Mononuclear cell (primary cell): ENCODE measurements at places on chromosomes 2 and 18. TPM values are rescaled to one million over a fixed set of nuclear protein-coding genes. Genes with fewer than 3 reads are reported as not detected.

Gene SELENOI
- 27.3 TPM for total RNA-seq

Gene CWC22
- total RNA-seq = 12.7 TPM

Gene REG1A
- 0.31 TPM for total RNA-seq

Gene CTLA4
- 38.5 TPM for total RNA-seq

Gene UBE2E3
- 28.9 TPM for total RNA-seq

Gene RTP5
- total RNA-seq = 0.21 TPM

Gene OTX1
- not detected for total RNA-seq

Gene INHA
- not detected for total RNA-seq

Gene HSBP1L1
- 18.6 TPM for total RNA-seq

Gene XPO1
- total RNA-seq = 111 TPM

Gene NLRC4
- total RNA-seq = 3.0 TPM

Gene PID1
- total RNA-seq = 8.4 TPM

Gene TRIM43
- not detected for total RNA-seq

Gene RAPGEF4
- 2.4 TPM for total RNA-seq

Gene SCN9A
- total RNA-seq = 0.63 TPM

Gene B3GNT2
- 64.8 TPM for total RNA-seq

Gene RAB6C
- total RNA-seq = 0.10 TPM

Gene TMEM198
- not detected for total RNA-seq

Gene NT5DC4
- not detected for total RNA-seq

Gene CDK5R2
- total RNA-seq = not detected

Gene MYCN
- 0.10 TPM for total RNA-seq

Gene GKN2
- total RNA-seq = not detected

Gene RUFY4
- 1.0 TPM for total RNA-seq

Gene GCKR
- not detected for total RNA-seq

Gene SRSF7
- total RNA-seq = 244 TPM

Gene NOL4
- total RNA-seq = not detected

Gene SPAG16
- 9.8 TPM for total RNA-seq

Gene AGXT
- not detected for total RNA-seq

Gene EGR4
- total RNA-seq = 0.52 TPM

Gene ITPRIPL1
- 4.7 TPM for total RNA-seq

Gene CYP26B1
- total RNA-seq = under 0.01 TPM

Gene SLC30A3
- not detected for total RNA-seq

Gene SULT1C2
- not detected for total RNA-seq

Gene CCDC148
- total RNA-seq = 0.42 TPM
